Stimulated activated naive CD8-positive, alpha-beta T cell treated with anti-CD3 and anti-CD28 coated beads, Interleukin-15, amount 100 ng/mL, for 72 hours (primary cell): ENCODE measurements at places on chromosomes 12 and 14.

GRCh38 chr12:29726321-29726692 lies 57.4 kb downstream of the TMTC1 start:
- DNase-seq = no peak

DNA sequence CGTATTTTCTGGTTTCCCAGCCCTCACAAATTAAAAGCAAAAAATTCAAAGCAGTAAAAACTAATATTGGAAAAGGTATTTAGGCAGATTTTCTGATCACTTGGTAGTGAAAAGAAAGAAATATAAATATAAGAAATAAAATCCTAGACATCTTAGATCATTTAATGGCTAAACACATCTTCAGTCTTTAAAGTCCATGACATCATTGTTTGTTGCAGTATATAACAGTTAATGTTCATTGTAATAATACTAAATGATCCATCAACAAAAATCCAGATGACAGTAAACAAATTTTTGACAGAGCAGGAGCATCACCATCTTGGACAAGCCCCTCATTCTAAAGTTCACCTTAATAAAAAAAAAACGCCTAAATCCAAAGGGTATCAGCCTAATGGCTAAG lies 29.2 kb upstream of the CAPRIN2 start:
- no peak for DNase-seq

DNA sequence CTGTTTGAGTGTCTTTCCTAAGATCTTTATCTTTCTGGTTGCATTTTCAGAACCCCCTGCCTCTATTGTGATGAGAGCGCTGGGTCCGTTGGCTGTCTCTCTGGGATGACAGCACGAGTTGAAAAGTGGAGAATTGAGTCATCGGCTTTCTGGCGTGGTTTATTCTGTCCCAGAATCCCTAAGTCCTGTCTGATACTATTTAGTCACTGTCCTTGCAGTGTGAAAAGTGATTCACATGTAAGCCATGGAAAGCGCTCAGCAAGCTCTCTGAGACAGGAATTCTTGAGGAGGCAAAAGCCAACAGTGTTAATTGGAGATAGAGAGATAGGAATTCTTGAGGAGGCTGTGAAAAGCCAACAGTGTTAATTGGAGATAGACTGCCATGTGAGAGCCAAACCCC lies 121.7 kb downstream of the CHST11 start:
- DNase-seq = no peak

- DNase-seq = no peak
Observed at GRCh38 chr14:61713724-61714437, 18.6 kb downstream of the HIF1A start.

- no peak for DNase-seq
Observed at GRCh38 chr12:6084261-6084968, 40.1 kb downstream of the VWF start.

GRCh38 chr12:68040450-68041075 lies 51.3 kb downstream of the IFNG-AS1 start:
- DNase-seq = peak; percentile 75

GRCh38 chr12:6664902-6665301 lies 2.0 kb upstream of the ING4 start:
- no peak for DNase-seq

DNA sequence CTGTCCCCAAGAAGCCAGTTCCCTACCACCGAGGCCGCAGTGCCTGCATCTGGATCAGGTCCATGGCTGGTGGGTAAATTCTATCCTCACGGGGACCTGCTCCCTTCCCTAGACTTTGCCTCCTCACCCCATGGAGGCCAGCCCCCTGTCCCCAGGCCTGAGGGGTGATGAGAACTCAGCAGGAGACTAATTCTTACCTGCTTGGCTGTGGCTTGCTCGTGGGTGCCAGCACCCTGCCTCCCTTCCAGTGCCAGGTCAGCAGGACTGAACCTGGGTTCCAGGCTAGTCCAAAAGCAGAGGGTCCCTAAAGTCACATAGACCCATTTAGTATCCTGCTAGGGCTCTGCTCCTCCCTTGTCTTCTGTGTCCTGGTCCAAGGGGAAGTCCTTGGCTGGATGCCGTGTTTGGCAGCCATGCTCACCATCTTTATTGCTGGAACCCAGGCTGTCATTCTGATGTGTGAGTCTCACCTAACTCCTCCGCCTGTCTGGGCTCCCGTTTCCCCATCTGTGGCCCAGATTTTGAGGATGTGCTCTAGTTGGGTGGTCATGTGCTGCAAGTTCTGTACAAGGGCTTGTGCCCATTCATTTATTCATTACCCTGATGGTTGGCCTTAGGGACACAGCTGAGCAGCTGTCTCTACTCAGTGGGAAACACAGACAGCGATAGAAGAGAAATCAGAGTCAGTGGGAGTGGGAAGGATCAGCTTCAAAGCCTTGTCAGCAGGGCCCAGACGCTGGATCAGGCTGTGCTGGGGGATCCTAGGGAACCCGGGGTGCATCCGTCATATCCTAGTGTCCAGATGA lies 949 bp downstream of the PLBD2 start:
- peak; percentile 31 for DNase-seq

GRCh38 chr12:92404921-92405320 lies 259.3 kb upstream of the BTG1 start:
- no peak for DNase-seq

DNA sequence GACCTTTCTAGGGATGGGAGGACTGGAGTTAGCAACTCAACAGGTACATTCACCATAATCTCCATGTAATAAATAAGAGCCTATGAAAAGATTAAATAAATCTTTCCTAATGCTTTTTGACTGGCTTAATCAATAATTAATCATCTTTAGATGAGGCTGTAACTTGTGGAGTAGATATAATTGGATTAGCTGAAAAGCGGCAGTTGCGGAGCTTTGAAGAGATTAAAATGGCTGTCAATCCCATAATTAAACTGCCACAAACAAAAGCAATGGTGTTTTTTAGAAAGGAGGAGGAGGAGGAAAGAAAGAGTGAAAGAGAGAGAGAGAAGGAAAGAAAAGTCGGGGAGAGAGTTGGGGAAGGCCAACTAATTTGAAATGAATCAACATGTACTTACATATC lies 70.7 kb upstream of the TMEM263 start:
- DNase-seq = no peak

DNA sequence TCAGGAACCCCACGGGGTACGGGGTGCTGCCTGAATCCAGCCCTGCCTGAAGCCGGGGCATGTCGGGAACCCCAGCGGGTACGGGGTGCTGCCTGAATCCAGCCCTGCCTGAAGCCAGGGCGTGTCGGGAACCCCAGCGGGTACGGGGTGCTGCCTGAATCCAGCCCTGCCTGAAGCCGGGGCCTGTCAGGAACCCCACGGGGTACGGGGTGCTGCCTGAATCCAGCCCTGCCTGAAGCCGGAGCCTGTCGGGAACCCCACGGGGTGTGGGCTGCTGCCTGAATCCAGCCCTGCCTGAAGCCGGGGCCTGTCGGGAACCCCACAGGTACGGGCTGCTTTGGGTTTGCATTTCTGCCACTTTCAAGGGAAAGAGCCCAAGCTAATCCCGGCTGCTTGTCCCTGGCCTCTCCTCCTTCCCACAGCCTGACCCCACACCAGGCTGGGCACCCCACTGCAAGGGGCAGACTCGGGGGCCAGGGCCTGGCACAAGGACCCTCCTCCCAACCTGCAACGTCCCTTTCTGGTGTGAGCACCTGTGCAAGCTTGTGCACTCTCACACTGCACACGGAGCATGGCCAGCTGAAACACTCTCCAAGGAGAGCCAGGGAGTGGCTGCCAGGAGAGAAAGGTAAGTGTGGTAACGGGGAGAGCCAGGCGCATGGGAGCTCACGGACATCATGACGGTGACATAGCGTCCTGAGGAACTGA lies 5.6 kb upstream of the FBRSL1 start:
- no peak for DNase-seq

DNA sequence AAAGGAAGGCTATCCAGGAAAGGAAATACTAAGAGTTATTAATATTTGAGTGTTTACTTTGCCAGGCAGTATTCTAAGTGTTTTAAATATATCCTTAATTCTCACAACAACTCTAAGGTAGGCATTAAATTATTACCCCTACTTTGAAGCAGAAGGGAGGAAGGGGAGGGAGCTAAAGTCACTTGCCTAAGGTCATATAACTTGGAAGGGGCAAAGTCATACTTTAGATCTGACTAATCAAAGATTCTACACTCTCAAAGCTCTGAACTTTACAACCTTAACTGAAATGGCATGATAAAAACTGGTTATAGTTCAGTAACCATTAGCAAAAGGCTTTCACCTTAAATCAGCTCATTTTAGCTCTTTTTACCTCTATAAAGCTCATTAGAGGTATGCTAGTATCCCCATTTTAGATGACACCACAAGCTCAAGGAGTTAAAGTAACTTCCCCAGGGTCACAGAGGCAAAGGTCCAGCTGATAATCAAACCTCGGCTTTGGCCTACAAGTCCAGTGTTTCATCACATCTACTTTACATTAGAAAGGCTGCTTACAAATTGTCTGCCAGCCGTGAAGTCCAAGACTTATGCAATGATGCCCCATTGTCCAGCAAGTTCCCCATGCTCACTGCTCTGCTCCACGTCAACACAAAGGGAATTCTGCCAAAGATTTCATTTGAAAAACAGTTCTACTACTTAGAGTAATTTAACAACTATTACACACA lies 223.9 kb downstream of the MED13L start:
- no peak for DNase-seq

DNA sequence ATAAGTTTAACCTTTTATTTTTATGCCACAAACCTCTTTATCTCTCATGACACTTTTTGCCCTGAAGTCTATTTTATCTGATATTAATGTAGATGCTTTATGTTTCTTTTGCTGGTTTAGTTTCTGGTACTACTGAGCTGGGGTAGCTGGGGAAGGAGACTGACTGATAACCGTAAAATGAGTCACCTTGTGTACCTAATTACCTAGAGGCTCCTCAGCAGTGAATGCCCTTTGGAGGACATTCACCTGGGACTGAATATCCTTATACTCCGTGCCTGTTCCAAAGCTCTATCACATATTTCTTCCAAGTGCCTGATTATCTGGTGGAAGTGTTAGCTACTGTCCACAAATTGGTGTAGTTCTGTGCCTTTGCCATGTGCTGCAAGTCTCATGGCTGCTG lies 13.9 kb downstream of the ATL1 start:
- DNase-seq = no peak

- no peak for DNase-seq
Observed at GRCh38 chr12:4562034-4562657, at the start of gene DYRK4. TSS of gene DYRK4 (plus strand) at chr12:4562208. CDS start at chr12:4562246, 38 bp downstream.
